ENCODE measurements at places on chromosomes 11 and 22.
A peak's percentile ranks its signal among the peaks of the same experiment; 100 is the strongest.

- DNase-seq, result no peak
These were observed 117.4 kb downstream of the TRIM29 start for GRCh38 chr11:120020486-120020885.

GRCh38 chr11:74232311-74232950 is 61.3 kb downstream of the PPME1 start:
- DNase-seq, result no peak

DNA sequence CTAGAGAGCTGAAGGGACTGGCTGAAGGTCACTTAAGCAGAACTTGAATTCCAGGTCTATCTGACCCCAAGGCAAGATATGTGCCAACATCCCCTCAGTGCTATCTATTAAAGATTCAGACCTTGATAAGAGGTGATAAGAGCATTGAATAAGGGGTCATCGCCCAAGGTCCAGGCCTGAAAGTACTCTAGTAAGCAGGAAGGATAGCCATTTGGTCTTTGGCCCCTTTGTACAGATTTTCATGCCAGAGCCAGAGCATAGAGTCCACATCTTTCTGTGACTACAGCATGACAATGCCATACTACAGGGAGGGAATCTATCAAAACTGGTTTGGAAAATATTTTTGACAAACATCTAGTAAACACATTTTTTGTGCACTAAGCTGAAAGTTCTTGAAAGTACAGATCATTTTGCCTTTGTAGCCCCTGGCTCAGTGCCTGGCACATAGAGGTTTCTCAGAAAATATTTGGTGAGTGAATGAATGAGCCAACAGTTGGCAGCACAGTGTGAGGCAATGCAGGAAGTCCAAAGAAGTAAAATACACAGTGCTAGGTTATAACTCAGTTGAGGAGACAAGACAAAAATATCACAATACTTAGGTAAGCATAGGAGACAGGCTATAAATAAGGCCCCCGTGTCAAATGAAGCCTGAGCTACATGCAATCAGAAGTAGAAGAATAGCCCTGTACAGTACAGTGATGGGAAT is 15.1 kb upstream of the RRAS2 start:
- no peak for DNase-seq

DNA sequence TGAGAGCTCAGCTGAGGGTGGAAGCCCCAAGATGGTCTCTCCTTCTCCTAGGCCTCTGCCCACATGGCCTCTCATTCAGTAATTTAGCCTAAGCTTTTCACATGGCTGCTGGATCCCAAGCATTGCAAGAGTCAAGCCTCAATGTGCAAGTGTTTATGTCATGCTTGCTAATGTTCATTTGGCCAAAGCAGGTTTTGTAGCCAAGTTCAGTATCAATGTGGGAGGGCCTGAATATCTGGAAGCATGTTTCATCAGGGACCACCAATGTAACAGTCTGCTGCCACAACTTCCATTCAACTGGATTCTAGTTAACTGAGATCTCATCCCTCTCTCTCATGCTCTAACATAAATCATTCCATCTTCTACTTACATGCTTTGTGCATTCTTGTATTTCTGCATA is 8.5 kb upstream of the SYTL2 start:
- DNase-seq, result no peak

- no peak for DNase-seq
These were observed 3.7 kb downstream of the RPL27A start for GRCh38 chr11:8686325-8686724.

- DNase-seq, result no peak
These were observed 64.2 kb upstream of the BLID start for GRCh38 chr11:122179961-122180834.

DNA sequence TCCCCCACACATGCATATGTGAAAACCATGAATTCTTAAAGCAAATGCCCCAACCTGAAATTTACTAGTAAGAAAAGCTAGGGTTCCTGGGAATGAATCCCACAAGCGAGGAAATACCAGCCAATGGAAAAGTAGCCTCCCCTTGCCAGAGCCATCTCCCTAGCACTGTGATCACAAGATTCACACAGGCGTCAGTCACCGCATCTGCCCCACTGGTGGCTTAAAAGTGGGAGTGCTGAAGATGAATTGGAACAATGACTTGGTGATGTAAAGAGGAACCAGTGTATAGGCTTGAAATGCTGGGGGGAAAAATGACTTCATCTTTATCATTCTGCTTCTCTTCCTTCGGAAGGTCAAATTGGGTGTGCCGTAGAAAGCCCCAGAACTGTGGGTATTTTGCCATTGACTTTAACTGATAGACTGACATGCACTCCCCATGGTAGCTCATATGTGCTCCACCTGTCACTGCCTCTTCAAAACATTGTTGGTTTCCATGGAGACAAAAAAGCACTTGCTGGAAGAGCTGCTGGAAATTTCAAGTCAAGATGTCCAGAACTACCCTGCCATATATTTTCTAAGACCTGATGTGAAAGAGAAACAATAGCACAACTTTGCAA is 19.2 kb upstream of the ASPHD2 start:
- DNase-seq, result no peak

DNA sequence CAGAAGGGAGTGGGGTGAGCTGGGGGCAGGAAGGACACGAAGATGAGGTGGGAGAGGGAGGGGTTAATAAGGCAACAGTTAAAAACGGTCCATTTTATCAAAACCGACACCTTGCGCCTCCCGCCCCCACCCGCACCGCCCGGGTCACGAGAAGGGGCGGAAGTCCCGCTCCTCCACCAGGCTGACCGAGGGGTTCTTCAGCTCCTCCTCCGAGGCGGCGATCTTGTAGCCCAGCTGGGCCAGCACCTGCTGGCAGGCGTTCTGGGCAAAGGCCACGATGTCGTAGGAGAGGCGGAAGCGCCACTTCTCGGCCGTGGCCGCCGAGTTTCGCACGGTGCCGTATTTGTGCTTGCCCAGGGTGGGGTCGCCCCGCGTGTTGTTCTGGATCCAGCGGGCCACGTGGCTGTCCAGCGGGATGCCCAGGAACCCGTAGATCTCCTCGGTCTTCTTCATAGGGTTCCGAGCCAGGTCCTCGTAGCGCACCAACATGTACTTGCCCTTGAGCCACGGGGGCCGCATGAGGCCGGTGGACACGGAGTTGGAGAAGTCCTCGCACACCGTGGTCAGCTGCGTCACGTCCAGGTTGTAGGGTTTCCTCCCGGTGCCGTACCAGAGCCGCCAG is 15.8 kb downstream of the CHST1 start:
- DNase-seq, result no peak

DNA sequence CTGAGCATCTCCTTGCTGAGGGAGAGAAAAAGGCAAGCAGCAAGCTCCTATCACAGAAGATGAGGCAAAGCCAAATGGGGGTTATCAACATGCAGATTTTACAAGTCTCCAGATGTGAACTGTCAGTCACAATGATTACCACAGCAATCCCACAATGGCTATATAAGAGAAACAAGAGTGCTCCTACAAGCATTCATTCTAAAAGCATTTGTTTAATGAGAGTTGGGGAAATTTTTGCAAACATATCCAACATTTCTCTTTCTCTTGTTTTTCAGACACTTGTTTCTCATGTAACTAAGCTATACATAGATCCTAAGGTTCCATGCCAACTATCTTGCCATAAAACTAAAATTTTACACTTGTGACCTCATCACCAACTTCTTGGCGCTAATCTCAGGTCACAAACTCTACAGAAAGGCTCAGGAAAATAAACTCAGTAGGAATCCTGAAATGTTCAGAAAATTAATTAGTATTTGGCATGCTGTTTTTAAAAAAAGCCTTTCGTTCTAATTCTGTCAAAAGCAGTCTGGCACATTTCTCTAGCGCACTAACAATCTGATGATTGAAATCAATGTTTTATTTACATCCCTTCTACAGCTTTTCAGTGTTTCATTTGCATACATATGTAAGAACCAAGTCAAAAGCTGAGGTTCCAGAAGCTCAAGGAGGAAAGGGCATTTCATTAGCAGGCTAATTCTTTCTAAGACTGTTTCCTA is 199.5 kb downstream of the TTC28 start:
- DNase-seq, result no peak

DNA sequence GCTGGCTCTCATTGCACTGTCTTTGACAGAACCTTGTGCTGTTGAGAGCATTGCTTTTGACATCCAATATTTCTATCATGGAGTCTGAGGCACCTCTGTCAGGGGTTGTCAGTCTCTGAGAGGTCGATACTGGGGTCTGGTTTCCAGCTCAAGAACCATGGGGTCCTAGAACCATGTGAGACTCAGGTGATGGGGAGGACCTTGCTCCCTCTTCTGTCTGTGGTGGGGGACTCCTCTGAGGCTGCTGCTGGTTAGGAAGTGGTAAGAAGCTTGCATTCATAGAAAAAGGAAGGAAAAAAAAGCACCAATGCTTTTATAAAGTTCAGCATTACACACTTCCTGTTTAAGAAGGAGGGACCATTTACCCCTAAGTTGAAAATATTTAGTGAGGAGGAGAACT is 91.8 kb upstream of the CD44 start:
- no peak for DNase-seq

DNA sequence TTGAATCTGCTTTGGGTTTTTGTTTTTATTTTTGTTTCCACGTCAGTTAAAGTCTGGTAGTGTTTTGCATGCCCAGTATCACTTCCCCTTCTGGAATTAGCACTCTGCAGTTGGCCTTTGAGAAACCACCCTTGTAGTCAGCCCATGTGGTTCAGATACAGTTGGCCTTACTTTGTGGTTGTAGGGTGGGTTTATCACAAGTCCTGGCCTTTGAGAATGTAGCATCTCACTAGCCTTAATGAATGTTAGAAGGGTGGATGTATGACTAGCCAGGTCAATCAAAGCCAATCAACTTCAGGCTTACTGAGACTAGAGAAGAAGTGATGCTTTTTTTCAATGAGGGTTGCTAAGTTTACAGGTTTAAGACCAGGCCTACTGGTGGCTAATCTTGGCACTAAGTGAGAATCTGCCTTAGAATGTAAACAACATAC is 19.8 kb downstream of the ARL14EP start:
- DNase-seq, result no peak

- no peak for DNase-seq
These were observed 20.5 kb upstream of the APOL5 start for GRCh38 chr22:35697142-35697541.

- no peak for DNase-seq
These were observed 78.1 kb downstream of the SOX6 start for GRCh38 chr11:16278273-16278672.

DNA sequence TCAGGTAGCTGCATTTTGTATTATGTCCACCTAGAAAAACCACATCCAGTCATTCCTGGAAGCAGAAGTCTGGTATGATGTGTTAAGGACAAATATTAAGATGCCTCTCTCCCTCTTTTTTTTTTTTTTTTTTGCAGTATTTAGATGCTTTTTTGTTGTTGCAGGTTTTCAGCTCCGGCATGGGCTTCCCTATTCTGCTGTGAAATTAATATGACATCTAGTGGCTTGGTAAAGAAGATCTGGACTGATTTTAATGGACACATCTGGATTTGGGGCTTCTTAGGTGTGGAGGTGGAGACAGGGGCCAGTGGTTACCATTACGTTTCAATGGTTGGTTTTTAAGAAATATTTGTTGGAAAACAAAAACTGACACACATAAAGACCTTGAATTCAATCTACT is 47.5 kb upstream of the RASSF10 start:
- no peak for DNase-seq

GRCh38 chr11:36361472-36361871 is 65.4 kb downstream of the PRR5L start:
- no peak for DNase-seq

- no peak for DNase-seq
These were observed 71.5 kb upstream of the USP47 start for GRCh38 chr11:11770296-11770695.

GRCh38 chr22:30196141-30196879 is 50.2 kb downstream of the LIF start:
- DNase-seq, result peak; percentile 83

DNA sequence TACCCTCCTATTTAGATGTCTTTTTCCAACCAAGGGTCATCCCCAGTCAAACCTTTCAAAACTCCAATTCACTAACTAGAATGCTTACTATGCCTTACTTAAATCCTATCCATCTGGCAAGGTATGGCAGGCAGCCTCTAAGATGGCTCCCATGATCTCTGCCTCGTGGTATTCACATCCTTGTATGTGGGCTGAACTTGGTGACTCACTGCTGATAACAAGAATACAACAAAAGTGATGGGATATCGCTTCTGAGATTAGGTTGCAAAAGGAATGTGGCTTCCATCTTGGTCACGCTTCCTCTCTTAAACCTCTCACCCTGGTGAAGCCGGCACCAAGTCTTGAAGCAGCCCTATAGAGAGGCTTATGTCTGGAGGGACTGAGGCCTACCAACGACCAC is 29.6 kb upstream of the UPB1 start:
- no peak for DNase-seq

- DNase-seq, result no peak
These were observed 27.6 kb upstream of the CD44 start for GRCh38 chr11:35111161-35112055.

DNA sequence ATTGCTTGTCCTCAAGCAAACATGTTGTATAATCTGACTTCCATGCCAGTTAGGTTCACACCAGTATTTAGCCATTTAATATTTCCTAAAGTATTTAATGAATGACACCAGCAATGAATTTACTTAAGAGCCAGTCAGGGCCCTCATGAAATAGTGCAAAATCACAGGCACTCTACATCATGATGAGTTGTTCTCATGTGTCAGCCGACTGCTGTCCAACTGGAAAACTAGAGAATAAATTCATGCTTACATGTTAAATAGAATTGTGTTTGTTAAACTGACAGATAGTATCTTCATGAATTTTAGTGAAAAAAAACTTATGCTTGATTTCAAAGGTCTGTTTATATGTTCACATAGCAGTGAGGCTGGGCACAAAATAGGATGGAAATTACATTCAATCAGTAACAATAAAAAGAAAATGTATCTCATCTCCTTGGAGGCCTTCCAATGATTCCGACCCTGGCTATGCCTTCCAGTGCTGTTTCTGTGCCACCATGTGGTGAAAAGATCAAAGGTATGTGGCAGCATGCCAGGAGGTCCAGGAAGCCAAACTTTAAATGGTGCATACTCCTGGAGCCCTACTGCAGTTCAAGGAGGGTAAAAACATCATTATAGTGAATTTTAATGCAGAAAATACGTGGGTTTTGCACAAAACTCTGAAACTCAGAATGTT is 45.2 kb downstream of the CTSC start:
- no peak for DNase-seq

- DNase-seq, result no peak
These were observed 50.7 kb downstream of the RRAS2 start for GRCh38 chr11:14308114-14308896.

DNA sequence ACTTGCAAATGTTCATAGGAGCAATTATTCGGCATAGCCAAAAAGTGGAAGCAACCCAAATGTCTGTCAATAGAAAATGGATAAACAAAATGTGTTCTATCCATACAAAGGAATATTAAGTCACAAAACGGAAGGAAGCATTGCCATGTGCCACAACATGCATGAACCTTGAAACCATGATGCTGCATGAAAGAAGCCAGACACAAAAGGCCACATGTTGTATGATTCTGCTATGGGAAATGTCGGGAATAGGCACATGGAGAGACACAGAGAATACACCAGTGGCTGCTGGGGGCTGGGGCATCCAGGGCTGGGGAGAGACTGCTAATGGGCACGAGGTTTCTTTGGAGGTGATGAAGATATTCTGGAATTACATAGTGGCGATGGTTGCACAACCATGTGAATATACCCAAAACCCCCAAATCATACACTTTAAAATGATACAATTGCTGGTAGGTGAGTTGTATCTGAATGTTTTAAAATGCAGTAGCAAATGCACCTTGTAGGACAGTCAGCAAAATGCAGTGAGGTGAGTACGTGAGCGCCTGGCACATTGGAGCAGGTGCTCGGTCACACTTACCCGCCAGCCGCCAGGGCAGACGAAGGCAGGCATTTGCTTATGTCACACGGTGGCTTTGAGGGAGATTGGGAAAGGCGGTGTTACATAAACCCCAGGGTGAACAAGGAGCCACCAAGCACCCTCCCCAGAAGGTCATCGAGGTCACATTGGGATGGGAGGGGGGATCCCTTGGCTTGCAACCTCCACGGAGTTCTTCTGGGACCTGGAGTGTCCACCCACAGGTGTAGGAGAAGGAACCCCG is 6.3 kb upstream of the OSM start:
- DNase-seq, result no peak

Data from left renal cortex interstitium (tissue), 4 donors.